ENCODE measurements at places on chromosomes 12 and 14.

GRCh38 chr14:84882830-84883229, 647.1 kb upstream of the FLRT2 start:
- no peak for DNase-seq

DNA sequence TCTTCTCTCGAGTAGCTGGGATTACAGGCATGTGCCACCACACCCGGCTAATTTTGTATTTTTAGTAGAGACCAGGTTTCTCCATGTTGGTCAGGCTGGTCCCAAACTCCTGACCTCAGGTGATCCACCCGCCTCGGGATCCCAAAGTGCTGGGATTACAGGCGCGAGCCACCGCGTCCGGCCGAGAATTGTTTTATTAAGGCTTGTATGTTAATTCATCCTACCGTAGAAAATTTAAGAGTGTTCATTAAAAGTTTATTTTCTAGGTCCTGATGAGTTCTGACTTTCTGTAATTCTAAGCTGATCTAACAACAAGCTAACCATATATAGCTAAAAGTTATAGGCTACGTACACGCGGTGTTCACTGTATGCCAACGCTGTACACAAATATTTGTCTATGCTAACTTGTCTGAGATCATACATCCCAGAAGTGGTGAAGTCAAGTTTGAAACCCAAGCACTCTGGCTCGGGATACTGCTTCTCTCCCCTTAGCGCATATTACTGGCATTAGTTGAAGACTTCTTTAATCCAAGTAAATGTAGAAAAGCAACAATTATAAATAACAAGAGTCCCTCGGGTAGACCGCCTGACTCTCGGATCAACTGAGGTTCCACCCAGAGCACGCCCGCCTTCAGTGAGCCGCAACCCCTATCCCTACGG, 570 bp upstream of the MRPS35 start:
- peak; percentile 9 for DNase-seq

DNA sequence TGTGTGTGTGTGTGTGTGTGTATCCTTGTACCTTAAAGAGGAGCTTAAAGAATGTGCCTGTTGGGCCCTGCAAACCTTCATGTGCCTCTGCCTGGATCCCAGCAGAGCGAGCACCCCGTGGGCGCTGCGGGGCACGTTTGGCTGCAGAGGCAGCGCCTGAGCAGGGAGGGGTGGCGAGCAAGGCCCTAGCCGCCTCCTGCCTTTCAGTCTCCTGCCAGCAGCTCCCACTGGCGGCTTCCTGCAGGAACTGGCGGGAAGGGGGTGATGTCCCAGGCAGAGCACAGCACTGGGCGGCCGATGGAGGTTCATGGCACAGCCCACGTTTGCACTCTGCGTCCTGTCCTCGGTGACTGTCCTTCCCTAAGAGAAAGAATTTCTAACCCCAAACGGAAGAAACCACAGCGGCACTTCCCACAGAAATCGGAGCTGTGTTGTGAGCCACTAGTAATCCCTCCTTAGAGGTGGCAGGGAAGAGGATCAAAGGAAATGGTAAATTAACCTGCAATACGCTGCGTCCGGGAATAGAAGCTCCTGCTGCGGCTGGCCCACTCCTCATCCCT, 19.8 kb downstream of the ZBTB42 start:
- DNase-seq, result no peak

DNA sequence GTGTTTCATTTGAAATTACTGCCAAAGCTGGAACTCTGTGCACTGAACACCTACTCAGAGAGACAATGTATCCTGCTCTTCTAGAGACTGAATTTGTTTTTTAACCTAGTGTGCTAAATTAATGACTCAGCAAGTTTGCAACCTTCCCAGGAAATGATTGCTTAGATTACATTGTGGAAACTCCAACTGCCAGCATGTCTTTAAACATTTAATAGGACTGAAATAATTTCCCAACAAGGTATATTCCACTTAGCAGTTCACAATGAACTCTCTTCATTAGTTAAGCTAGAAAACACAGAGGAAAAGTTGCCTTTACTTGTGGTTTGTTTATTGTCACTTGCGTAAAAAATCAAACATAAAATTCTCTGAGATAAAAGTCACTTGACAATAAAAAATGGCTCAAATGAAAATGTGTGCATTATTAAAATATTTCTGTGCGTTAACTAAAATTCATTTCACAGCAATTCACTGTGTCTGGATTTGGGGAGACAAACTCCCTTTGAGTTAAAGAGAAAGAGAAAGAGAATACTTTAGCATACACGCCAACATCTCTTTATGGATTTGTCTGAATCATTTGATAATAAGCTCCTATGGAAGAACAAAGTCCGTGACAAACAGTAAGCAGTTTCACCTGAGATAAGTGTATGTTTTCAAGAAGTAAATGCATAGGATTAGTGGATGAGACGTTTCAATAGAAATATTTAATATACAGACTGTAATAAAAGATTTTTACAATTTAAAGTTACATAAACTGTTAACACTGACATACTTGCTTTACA, 284.0 kb downstream of the PRKD1 start:
- DNase-seq, result no peak

GRCh38 chr12:109476807-109477184, 304 bp downstream of the KCTD10 start:
- DNase-seq, result no peak

GRCh38 chr12:27396216-27396815, 50.2 kb upstream of the SMCO2 start:
- no peak for DNase-seq

- peak; percentile 47 for DNase-seq
Measured at GRCh38 chr12:14691560-14691959, 4.8 kb downstream of the GUCY2C start.

DNA sequence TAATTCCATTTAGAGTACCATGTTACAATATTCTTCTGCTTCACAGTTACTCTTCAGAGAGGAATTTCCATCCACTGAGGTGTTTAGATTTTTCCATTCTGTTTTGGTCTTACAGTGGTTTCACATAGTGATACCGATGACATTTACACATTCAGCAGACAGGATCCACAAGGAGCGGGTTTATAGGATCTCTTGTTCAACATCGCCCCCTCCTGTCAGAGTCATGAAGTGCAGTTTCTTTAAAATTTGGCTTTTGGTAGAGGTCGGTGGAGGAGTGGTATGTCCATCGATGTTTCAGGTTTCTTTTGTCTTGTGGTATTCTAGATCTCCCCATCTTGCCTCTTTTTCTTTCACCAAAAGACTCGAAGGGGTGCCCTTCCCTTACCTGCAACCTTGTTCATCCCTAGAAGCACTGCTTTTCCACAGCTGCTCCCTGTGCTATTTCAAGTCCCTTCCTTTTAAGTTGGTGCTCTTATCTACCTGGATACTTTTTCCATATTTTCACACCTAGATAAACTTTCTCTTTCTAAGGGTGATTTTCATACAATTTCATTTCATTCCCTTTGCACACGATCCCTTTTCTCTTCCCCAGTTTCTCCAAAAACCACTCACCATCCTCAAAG, 181.3 kb downstream of the ITPR2 start:
- peak; percentile 80 for DNase-seq

GRCh38 chr12:120039711-120040110, 50.7 kb downstream of the BICDL1 start:
- no peak for DNase-seq
